ENCODE measurements at places on chromosomes 2 and 18.

DNA sequence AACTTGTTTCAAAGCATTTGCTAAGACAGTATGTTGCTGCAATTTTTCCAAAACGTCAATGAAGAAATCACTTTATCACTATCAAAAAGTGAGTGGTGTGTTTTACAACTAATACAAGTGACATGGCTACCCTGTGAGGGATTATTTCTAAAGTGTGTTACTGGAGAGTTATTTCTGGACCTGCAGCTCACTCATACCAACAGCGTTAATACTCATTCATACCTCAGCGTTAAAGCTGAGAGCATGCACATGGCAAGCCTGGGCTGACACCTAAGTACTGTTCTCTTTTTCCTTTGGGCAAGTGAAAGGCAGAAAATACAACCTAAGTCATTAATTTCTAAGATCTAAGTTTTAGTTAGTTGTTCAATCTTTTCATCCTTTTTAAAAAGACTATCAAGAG lies 13.0 kb upstream of the MRPL19 start:
- no peak for DNase-seq

DNA sequence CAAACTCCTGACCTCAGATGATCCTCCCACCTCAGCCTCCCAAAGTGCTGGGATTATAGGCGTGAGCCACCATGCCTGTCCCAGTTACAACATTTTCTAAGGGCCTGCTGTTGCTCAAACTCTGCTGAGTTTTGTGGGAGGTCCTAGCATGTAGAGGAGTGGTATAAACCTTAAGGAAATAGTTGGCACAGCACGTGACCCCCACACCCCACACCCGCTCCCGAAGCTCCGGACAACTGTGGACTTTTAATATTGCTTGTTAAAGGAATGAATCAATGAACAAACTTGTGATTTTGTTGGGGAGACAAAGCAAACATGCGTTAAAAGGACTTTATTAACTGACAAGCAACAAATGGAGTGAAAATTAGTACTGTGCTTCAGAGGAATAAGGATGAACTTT lies 137.8 kb upstream of the GATA6 start:
- no peak for DNase-seq

DNA sequence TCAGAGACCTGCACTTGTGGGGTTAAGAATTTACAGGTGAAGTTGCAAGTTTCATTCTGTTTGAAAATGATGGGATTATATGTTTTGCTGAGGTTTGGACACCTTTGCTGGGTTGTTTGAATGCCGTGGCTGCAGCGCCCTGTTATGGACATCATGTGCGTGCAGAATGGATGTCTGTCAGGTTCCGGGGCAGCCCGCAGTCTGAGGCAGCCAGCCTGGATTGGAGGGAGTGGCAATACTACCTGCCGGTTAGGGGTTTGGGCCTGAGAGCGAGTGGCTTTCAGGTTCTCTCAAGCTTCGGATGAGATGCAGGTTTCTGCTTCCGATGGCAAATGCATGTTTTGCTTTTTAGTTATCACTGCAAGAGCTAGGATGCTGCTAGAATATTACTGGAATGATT lies 1.1 kb downstream of the CASP8 start:
- peak; percentile 87 for DNase-seq

DNA sequence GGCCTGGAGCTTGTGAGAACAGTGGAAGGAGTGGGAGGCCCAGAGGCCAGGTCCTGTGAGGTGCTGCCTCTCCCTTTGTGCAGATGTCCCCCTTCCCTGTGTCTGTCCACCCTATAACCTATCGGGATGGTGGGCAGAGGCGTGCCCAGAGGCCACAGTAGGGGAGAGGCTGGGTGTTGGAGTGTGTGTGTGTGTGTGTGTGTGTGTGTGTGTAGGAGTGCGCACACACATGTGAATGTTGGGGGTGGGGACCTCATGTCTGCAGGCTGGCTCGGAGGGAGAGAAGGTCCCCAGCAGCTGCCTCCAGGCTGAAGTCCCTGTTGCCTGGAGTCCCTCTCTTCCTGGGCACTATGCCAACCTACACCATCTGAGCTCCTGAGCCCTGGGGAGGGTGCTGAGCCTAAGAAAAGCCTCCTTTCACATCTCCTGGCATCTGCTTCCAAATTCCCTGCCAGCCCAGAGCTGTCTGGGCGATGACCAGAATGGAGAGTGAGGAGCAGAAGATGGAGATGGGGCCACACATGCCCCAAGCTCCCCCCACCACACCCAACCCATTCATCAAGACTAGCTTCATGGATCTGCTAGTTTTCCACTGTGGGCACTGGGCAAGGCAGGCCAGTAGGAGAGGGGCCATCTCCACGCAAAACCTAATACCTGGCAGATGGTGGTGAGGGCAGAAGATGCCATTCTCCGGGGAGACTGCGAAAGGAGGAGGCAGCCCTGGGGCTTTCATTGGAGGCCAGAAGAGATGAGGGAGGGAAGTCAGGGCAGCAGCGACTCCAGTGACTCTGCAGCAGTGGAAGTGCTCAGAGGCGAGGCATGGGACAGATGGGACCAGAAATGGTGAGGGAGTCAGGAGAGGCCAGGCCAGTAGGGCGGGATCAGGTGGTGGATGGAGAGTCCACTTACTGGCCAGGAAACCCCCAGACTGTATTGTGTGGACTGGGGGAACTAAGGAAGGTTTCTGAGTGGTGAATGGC lies 20.3 kb downstream of the KCNK3 start:
- no peak for DNase-seq

DNA sequence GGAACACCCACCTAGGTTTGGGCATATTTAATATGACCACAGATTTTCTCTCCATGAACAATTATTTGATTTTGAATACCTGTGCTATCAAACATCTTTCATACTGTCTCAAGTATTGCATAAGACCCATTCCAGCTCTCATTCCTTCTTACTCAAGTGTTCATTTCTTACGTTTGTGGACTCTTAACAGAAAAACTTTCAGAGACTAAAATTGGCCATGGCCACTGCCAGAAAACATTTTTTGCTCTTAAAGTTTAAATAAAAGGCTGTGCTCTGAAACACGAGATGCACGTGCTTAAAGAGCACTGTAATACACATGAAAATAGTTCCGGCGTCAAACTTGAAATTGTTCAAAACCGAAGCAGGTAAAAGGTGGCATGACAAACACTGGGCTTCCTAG lies 89.3 kb downstream of the LIMS1 start:
- DNase-seq = no peak

- DNase-seq = no peak
Measured at GRCh38 chr2:17879137-17879912, 858 bp downstream of the KCNS3 start.

GRCh38 chr2:127634066-127634617 lies 11.8 kb upstream of the GPR17 start:
- DNase-seq = peak; percentile 83

DNA sequence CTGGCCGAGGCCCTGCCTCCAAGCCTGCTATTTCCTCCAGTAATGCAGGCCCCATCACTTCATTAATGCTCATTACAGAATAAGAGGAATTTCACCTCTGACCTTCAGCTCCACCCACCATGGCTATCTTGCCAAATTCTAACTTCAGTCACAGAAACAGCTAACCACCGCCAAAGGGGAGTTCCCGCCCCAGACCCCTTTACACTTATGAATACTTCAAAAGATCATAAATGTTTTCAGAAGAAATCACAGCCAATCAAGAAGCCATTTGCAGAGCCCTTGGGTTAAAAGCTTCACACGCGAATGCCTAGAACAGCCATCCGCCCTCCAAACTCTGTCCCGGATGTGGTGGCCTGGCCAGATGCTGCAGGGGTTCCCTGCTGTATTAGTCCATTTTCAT lies 73.8 kb upstream of the TWIST2 start:
- no peak for DNase-seq

DNA sequence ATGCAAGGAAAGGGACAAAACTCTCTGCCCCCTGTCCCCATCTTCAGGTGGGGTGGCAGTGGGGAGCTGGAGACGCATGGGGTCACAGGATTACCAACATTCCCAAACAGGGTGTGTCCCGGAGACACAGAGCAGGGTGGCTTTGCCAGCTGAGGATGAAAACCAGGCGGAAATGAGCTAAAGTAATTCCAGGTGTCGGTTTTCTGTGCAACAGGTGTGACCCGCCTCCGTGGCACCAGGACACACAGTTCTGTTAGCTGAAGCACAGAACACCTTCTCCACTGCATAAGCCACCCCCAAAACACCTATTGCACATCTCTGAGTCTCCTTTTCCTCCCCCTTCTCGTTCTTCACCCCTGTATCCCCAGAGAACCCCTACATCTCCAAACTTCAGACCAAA lies 122.7 kb upstream of the GLI2 start:
- DNase-seq = no peak

DNA sequence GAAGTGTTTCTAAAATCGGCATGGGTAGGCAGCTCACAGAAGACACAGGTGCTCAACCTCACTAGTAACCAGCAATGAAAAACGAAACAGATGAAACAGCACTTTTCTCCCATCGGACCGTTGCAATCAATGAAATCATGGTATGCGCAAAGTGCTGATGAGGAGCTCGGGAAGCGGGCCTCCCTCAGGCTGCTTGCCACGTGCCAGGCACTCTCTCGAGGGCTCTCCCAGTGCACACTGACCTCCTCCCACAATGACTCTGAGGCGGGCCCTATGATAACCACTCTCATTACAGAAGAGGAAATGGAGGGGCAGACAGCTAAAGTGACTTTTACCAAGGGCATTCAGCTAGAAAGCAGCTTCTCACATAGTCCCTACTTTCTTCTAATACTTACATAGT lies 3.8 kb upstream of the ANKRD23 start:
- DNase-seq = no peak

DNA sequence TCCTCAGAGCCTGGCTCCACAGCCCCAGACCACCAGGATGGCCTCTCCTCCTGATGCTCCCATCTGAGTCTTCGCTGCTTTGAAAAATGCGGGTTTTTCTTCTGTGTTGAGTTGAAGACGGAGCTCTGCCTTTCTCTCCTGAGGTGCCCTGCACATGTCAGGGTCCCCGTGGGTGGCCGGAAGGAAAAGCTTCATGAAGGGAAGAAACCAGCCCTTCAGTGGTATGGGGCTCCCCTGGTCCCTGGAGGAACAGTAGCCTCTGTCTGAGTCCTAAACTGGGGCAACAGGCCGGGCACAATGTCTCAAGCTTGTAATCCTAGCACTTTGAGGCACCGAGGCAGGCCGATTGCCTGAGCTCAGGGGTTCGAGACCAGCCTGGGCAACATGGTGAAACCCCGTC lies 54.7 kb upstream of the CAB39 start:
- DNase-seq = no peak

DNA sequence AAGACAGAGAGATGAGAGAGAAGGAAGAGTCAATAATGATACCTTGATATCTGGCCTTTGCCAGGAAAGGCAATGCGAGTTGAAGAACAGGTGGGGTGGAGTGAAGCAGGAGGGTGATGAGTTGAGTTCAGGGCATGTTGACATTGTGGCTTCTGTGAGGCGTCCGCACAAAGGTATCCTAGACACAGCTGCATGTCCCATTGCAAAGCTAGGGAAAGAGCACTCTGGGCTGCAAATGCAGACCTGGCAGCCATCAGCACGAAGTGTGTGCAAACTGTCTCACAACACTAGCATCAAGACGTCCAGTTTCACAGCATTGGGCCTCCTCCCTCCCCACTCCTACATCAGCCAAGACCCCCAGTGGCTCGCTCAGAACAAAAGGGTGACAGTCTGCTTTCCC lies 36.1 kb downstream of the TEX51 start:
- DNase-seq = no peak

GRCh38 chr2:181459621-181460021 lies 2.4 kb downstream of the ITGA4 start:
- DNase-seq = no peak

GRCh38 chr2:55707751-55708150 lies 14.1 kb upstream of the PNPT1 start:
- DNase-seq = no peak

GRCh38 chr2:100741880-100742276 lies 78.1 kb upstream of the NPAS2 start:
- no peak for DNase-seq

DNA sequence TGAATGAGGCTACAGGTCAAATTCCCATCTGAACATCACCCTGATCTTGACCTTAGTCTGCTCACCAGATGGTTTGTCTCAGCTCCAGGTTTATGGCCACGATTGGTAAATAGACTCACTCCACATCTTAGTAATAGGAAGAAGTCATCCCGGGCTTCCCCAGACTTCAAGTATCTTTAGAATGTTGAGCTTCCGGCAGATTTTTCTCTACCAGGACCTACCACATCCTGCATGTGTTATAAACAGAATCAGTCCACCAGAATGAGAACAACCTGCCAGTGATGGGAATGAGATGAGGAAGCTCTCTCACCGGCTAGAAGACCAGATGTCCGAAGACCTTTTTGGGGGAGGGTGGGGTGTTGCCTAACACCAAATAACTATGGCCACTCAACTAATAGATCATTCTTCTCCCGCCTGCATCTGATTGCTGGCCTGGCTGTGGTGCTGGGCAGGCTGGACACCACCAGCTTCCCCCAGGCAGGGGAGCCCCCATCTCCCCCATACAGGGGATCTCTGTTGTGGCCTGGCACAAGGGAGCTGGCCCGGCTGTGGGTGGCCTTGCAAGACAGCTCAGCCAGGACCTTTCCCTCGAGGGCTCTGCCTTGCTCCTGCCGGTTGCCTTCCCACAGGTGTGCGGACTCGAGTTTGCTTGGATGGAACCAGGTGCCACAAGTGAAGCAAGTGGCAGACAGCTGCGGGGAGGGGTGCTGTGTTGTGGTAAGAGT lies 88.5 kb downstream of the SH3RF3 start:
- DNase-seq = no peak

- no peak for DNase-seq
Measured at GRCh38 chr2:230717600-230717999, 5.0 kb downstream of the CAB39 start.

- DNase-seq = peak; percentile 67
Measured at GRCh38 chr2:2849464-2850217, 518.6 kb upstream of the MYT1L start.
